ENCODE measurements at places on chromosomes 1 and 21. TPM values are rescaled to one million over a fixed set of nuclear protein-coding genes. Genes with fewer than 3 reads are reported as not detected.

The LYPLAL1 gene
- 19.0 TPM for total RNA-seq

The TRIM58 gene
- total RNA-seq: 0.73 TPM

The GPATCH3 gene
- 16.7 TPM for total RNA-seq

The CRNN gene
- not detected for total RNA-seq

GRCh38 chr1:75115654-75116053 lies 18.5 kb upstream of the LHX8 start:
- no peak overlapping the region for H3K27ac ChIP-seq
- H3K36me3 ChIP-seq: no peaks in the 10 kb centered on the region
- no peak for DNase-seq
- no peaks in the 10 kb centered on the region for H3K4me1 ChIP-seq

DNA sequence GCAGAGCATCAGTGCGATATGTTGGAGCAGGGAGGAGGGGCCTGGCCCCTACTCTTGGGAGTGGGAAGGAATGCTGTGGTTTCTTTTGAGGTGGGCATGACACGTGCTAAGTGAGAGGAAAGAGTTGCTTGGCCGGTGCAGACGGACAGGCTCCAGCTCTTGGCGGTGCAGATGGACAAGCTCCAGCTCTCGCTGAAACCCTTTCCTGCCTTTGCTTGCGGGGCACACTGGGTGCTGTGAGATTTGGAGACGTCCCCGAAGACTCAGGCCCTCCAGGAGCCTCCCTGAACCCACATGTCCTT lies 15.9 kb downstream of the PDXK start:
- H3K27me3 ChIP-seq: no peaks in the 10 kb centered on the region
- no peak overlapping the region for H3K4me3 ChIP-seq
- peaks cover 7% of the 10 kb centered on the region for H3K36me3 ChIP-seq
- H3K27ac ChIP-seq: no peak overlapping the region
- peaks cover 38% of the 10 kb centered on the region for H3K4me1 ChIP-seq

DNA sequence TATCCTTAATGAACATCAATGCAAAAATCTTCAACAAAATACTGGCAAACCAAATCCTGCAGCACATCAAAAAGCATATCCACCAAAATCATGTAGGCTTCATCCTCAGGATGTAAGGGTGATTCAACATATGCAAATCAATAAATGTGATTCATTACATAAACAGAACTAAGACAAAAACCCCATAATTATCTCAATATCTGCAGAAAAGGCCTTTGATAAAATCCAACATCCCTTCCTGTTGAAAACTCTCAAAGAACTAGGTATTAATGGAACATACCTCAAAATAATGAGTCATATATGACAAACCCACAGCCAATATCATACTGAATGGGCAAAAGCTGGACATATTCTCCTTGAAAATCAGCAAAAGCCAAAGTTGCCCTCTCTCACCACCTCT lies 54.6 kb upstream of the DEPDC1 start:
- H3K4me1 ChIP-seq: no peaks in the 10 kb centered on the region
- no peak overlapping the region for H3K27ac ChIP-seq
- DNase-seq: no peak
- H3K4me3 ChIP-seq: no peak overlapping the region

GRCh38 chr1:21759182-21759581 lies 23.8 kb downstream of the USP48 start:
- H3K4me3 ChIP-seq: no peak overlapping the region
- H3K27ac ChIP-seq: no peak overlapping the region
- no peaks in the 10 kb centered on the region for H3K27me3 ChIP-seq
- no peak for DNase-seq
- H3K36me3 ChIP-seq: peaks cover 25% of the 10 kb centered on the region

DNA sequence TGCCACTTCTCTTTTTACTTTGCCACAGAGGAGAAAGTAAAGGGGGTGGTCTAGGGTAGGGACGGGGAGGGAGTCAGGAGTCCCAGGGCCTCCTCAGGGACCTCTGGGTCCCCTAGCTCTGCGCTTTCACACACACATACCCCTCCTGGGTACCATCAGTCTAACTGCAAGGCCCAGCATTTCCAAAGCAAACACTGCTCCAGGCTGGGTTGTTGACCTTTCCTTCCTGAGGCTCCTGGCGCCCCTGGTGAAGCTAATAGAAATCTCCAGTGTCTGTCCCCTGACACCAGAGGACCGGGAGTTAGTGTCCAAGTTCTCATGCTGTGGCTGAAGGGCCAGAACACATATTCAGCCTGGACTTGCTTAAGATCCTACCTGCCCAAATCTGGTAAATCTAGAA lies 3.9 kb downstream of the TMEM63A start:
- H3K27ac ChIP-seq: no peak overlapping the region
- peaks cover 2% of the 10 kb centered on the region for H3K27me3 ChIP-seq
- H3K4me1 ChIP-seq: peaks cover 71% of the 10 kb centered on the region
- no peak overlapping the region for H3K4me3 ChIP-seq

DNA sequence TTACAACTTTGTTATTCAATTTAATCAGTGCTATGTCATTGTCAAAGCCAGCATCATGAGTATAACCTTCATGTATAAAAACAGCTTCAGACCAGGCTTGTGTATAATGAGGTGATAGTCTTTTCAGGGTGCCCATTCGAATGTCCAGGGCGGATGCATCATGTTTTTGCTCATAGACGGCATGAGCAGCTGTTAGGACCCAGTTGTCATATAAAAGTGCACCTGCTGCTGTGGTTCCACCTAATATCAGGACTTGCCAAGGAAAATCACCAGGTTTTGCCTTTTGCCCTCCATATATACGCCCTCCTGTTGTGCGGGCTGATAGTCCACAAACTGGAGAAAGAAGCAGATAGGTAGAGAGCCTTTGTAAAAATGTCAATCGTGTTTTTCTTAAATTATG lies 14.9 kb downstream of the TARDBP start:
- DNase-seq: no peak
- H3K27ac ChIP-seq: no peak overlapping the region
- no peaks in the 10 kb centered on the region for H3K27me3 ChIP-seq

- no peak overlapping the region for H3K27ac ChIP-seq
- DNase-seq: no peak
- H3K27me3 ChIP-seq: peaks cover 13% of the 10 kb centered on the region
- no peak overlapping the region for H3K4me3 ChIP-seq
Observed at GRCh38 chr1:171869097-171869496, 27.8 kb downstream of the DNM3 start.

GRCh38 chr1:170634824-170635410 lies 29.0 kb upstream of the PRRX1 start:
- no peak for DNase-seq
- no peak overlapping the region for H3K27ac ChIP-seq
- H3K4me1 ChIP-seq: no peaks in the 10 kb centered on the region
- no peaks in the 10 kb centered on the region for H3K36me3 ChIP-seq
- no peak overlapping the region for H3K4me3 ChIP-seq

Data from activated CD4-positive, alpha-beta memory T cell treated with anti-CD3 and anti-CD28 coated beads, Interleukin-2, amount 10 ng/mL, durations not matched to agents 7 days and 5 days (primary cell).